ENCODE measurements at places on chromosomes 4 and X.

DNA sequence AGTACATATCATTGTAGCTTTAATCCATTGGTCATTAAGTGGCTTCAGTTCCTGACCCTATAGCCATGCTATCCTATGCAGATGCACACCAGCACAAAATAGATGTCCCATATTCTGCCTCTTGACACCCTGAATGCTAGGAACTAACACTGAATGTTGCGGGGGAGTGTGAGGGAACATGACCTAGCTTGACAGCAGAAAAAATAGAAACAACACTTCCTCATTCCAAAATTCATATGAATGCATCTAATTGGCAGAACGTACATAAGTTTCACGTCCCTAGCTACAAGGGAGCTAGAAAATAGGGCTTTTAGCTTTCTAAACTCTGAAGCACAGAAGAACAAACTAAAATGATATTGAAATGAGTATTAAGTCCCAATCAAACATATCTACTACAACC is 14.4 kb upstream of the DCAF8L1 start:
- no peak for DNase-seq

DNA sequence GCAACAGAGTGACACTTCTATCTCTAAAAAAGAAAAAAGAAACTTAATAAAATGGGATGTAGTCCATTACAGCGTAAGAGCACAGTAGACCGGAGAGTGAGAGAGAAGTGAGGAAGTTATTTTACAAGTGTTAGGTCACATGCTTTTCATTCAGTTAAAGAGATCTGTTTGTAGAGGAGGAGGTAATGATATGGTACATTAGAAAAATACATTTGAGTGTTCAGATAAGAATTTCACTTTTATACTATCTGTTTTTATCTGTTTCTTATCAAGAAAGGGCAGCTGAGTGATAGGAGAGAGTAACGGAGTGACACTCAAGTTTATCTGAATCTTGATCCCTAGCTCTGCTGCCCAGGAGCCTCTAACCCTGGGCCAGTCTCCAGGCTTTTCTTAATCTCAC is 38.9 kb downstream of the FNIP2 start:
- no peak for DNase-seq

DNA sequence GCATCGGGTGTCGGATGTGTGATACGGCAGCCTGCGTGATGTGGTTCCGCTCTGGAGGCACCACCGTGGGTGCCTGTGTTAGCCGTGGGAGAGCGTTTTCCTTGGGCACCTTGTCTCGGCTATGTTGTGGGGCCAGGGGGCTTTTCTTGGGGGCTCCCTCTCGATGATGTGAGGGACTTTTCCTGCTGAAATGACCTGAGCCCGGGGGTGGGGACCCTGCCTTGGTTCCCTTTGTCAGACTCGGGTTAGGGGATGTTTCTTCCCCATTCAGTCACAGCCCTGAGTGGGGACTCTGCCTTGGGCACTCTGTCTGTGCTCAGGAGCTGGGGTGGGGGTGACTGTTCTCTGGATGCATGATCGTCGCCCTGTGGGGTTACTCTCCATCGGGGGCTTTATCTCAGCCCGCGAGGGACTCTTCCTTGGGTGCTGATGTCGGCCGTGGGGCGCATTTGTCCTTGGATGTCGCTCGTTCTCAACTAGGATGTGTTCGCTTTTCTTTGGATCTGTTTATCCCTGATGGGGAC is 26.7 kb downstream of the CT45A3 start:
- no peak for DNase-seq

DNA sequence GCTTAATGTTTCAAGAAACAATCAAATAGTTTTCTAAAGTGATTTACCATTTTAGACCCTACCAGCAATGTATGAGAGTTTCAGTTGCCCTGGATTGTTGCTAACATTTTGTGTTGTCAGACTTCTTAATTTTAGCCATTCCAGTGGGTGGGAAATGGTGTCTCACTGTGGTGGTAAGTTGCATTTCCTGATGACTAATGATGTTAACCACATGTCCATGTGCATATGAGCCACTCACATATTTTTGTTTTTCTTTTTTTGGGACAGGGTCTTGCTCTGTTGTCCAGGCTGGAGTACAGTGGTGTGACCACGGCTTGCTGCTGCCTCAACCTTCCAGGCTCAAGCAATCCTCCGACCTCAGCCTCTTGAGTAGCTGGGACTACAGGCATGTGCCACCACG is 48.3 kb downstream of the MED28 start:
- no peak for DNase-seq

- DNase-seq: no peak
Observed at GRCh38 chr4:55086578-55086977, 38.8 kb downstream of the KDR start.

GRCh38 chr4:8850074-8850829 is 21.4 kb downstream of the HMX1 start:
- no peak for DNase-seq

DNA sequence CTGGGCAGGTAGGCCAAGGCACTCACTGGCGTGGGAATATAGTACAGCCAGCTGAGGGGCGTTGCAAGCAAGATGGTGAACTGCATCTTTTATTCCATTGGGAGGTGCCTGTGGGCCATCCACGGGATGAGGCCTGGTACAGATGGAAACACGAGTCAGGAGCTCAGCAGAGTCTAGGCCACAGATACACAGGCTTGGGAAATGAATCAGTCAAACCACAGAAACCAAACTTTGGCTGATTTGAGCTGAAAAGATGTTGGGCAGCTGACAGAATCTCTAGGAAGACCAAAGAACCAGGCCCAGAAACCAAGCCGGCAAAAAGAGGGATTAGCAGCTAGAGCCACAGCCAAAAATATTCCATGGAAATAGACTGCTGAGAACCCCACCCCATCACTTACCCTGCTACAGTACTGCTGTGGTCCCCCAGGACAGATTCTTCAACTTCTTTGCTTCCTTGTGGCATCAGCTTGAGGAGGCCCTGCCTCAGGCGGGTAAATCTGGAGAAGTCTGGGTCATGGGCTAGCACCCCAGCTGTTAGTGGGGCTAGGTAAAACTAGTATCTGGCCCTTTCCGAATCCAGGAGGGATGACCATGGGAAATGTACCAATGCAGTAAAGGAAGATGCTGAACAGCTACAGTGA is 75.4 kb downstream of the TMEM131L start:
- DNase-seq: no peak

GRCh38 chr4:56480691-56481090 is 13.3 kb downstream of the SRP72 start:
- DNase-seq: no peak

DNA sequence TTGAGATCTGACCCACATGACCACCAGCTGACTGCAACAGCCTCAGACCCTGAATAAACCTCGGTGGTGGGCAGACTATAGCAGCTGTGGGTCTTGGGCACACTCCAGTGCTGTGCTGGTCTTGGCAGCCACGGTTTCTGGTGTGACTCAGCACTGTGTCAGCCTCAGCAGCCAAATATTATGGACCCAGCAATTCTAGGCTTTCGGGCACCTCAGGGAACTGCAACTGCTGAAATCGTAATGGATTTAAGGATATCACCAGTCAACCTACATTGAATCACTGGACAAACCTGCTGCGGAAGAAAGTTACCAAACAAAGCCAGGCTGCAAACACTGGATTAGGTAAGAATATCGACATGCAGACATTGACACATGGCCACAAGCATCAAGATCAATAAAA is 10.5 kb upstream of the UBE2NL start:
- DNase-seq: no peak

DNA sequence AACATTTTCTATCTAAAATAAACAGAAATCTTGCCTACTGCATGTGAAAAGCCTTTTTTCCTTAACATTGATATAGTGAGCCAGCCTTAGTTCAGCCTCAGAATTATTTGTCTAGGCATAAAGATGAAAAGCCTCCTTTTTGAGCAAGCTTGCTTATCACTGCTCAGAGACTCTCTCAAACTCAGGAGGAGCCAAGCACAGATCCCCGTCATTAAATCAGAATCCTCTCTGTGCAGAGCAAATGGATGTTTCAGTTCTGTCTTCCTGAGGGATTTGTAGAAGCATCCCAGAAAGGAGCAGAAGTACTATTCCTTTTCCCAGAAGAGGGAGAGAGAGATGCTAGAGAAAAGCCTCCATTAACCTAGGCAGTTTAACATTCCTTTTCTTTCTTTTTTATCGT is 186.9 kb upstream of the LNX1 start:
- DNase-seq: no peak

- no peak for DNase-seq
Observed at GRCh38 chr4:112664611-112665010, 27.7 kb downstream of the LARP7 start.

DNA sequence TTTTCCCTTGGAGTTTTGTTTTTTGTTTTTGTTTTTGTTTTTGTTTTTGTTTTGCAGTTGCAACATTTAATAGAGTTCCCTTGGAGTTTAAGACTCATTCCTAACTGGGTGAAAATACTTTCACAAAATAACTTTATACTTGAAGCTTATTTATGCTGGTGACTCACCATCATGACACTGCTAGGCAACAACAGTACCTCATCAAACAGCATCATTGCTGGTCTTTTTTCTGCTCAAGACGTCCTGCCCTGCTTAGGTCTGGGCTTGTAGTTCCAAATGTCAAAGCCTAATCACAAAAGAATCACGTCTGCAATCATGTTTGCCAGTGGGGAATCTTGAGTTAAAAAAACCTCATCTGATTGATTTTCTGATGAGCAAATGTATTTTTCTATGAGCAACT is 105.7 kb upstream of the PRPS2 start:
- no peak for DNase-seq

GRCh38 chr4:83758285-83758684 is 222.4 kb downstream of the GPAT3 start:
- DNase-seq: no peak

- DNase-seq: no peak
Observed at GRCh38 chrX:56233100-56233499, 944 bp downstream of the KLF8 start.

DNA sequence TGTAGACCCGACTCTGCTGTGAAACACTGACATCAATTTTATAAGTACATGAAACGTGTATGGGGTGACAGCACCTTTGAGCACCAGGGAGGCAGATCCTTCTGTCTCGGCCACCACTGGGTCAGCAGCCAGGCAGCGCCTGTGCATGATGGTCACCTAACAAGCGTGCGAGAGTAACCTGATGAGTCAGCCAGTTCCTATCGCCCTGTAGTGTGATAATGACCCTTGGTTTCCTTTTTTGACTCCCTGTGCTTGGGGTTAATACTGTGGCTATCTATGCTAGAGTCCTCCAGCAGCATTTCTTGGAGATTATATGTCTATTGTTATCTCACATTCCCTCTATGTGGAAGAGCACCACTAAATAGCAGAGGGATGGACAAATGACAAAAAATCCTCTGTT is 101.6 kb downstream of the NPNT start:
- DNase-seq: no peak

DNA sequence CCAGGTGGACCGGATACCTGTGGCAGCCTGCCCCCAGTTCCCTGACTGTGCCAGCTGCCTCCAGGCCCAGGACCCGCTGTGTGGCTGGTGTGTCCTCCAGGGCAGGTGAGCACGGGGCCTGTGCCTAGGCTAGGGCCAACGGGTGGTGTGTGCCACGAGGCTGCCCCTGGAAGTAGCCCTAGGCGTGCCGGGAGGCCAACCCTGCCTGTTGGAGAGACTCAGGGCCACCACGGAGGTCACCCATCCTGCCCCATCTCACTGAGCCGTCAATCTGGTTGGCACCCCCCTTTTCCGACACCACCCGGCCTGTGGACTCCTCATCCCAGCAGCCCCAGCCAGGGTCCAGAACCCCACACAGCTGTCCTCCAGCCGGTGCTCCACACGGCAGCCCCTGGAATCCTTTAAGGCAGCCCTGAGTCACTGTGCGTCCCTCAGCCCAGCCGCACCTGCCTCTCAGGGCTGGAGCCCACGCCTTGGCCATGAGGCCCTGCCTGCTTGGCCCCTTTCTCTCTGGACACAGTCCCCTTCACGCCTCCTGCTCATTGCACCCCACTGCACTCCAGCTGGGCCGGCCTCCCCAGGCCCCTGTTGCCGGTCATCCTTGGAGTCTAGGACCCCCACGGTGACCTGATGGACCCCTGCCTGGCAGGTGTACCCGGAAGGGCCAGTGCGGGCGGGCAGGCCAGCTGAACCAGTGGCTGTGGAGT is 5.3 kb downstream of the PLXNB3 start:
- DNase-seq: peak; percentile 9

GRCh38 chr4:155805016-155805415 is 46.2 kb downstream of the GUCY1B1 start:
- DNase-seq: no peak

GRCh38 chr4:185108669-185109068 is 34.4 kb upstream of the SLC25A4 start:
- DNase-seq: no peak

DNA sequence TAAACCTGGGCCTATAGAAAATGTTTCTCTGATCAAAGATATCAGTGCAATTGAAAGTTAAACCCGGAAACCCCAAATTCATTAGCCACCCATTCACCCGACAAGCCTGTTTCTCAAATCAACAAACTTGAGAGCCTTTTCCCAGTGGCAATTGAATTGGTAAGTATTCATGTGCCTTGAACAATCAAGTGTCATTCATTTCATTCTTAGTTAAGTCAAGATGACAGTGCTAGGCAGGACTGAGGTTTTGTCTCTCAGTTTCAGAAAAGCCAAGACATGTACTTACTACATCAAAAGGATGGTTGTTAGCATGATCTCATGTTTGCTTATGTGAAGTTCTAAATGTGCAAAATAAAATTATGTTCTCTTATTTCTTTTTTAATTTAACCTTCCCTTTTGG is 32.3 kb downstream of the CC2D2A start:
- DNase-seq: no peak

GRCh38 chr4:136558940-136559494 is 973.3 kb downstream of the PCDH18 start:
- DNase-seq: no peak

DNA sequence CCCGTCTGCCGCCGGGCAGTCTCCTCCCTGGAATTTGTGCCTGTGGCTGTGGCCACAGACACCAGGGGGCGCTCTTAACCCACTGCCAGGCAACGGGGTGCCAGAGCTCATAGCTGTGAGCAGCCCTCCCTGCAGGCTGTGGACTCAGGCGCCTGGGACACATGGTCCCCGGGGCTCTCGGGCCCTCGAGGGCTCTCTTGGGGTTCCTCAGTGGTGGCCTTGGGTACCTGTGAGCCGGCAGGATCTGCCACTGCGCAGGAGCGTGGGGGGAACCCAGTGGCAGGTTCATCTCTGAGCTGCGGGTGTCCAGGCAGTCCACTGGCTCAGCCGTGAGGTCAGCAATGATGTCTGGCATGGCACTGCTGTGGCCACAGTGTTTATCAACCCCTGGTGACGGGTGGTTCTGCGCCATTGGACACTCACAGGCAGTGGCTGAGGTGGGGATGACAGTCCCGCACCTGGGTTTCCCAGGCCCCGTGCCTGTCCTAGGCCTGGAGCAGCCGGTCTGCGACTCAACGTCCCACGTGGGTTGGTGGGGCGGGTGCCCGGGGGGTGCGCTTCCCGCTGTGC is 37.2 kb downstream of the PCGF3 start:
- DNase-seq: peak; percentile 85

DNA sequence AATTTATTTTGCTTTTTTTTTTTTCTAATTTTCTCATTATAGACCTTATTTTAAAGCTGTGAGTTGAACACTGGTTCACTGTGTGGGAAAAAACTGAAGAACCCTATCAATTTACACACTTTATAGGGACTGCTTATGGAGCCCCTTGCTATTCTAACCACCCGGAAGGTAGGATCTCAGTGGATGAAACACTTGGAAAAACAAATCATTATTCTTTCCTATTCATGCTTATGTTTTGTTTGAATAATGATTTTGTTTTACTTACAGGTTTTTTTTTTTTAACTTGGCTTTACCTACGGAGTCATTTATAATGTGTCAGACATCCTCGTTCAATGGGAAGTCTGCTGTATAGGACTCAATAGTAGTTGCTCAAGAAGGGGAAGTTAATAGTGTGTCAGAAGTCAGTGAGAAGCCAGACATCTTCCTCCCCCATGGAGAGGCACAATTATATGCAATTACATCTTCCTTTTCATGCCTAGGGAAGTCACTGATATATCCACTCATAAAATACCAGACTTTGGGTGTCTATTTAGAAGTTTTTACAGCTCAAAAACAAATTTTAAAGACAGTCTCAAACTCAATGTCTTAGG is 113.2 kb downstream of the ARSF start:
- no peak for DNase-seq
